ENCODE measurements at places on chromosomes 16 and 17. TPM values are rescaled to one million over a fixed set of nuclear protein-coding genes. Genes with fewer than 3 reads are reported as not detected.

The HBA1 gene
- 48.9 TPM for total RNA-seq

DNA sequence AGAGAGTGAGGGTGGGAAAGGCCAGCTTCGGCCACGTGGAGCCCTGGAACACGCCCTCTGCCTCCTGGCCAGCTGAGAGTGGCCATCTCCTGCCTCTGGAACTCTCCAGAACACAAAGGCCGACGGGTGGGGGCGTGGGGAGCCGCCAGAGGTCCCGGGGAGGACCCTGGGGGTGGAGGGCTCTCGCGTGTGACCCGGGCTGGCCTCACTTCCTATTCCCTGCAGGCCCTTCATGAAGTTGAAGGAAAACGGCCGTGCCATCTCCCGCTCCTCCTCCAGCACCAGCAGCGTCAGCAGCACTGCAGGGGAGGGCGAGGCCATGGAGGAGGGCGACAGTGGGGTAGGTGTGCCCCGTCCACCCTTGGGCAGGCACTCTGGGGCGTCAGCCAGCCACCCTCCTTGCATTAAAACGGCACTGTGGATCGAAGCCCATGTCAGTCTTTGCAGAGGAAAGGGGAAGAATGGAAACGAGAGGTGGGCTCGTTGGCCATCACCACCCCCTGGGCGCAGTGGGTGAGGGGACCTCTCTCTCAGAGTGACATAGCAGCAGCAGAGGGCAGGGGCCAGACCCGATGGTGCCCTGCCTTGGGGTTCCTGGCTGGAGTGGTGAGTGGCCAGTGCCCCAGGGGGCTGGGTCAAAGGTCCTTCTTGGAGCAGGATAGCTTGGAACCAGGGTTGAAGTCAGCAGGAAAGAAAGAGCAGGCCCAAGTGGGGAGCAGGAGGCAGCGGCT, 37.1 kb downstream of the OR1D5 start:
- DNase-seq: no peak

- DNase-seq: no peak
Measured at GRCh38 chr16:57621521-57622271, 6.7 kb upstream of the ADGRG1 start.

DNA sequence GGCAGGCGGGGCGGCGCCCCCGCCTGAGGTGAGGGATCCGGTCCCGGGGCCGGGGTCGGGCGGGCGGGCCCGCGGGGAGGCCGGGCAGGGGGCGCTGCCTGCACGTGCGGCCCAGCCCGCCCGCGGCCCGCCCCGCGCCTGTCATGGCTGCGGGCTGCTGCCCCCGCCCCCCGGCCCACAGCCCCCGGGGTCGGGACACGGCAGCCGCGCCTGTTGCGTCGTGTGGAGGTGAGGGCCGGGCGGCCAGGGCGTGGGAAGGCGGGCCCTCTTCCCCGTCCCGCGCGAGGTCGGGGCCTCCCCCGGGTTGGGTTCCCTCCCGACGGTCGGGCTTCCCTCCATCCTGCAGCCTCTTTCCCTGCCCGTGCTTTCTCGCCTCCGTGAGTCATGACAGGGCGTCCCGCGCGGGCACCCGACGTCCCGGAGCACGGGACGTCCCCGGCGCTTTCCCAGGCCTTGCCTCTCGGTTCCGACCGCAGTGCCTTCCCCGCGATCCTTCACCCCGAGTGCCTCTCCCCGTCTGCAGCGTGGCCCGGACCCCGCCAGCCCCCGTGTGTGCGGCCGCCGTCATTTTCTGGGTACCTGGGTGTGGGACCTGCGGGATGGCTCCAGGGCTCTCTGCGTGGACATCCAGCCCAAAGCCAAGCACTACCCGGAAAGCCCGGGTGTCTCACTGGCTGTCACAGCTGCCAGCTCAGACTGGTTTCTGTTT, 76.7 kb downstream of the CHD9 start:
- DNase-seq: peak; percentile 75

DNA sequence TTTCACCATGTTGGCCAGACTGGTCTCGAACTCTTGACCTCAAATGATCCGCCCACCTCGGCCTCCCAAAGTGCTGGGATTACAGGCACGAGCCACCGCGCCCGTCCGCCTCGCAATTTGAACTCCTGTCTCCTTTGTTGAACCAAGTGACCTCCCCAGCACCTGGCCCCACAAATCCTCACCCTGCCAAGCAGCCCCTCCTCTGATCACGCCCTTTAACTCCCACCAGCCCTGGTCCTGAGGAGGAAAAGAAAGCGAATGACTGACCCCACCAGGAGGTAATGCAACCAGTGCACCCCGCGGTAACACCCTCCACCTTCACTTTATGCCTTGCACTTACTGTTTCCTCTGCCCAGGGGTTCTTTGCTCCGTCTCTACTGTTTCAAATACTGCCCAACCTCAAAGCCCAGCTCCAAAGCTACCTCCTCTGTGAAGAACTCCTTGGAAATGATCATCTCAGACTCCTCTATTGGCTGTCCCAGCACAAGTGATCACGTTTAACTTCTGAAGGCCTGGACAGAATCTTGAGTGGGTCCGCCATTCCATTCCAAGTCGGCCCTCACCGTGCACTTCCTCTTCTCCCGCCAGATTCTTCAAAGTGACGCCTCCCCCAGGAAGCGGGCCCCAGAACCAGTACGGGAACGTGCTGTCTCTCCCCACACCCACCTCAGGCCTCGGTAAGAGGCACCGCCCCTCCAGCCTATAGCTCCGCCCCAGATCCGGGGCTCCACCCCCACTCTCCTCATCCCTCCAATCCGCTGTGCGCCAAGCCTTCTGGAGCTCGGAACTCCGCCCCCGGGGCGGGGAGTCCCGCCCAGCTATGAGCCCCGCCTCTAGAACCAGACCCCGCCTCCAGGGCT, 4.4 kb downstream of the CD19 start:
- DNase-seq: peak; percentile 87

GRCh38 chr17:9001559-9001958, 19.8 kb upstream of the NTN1 start:
- DNase-seq: no peak

DNA sequence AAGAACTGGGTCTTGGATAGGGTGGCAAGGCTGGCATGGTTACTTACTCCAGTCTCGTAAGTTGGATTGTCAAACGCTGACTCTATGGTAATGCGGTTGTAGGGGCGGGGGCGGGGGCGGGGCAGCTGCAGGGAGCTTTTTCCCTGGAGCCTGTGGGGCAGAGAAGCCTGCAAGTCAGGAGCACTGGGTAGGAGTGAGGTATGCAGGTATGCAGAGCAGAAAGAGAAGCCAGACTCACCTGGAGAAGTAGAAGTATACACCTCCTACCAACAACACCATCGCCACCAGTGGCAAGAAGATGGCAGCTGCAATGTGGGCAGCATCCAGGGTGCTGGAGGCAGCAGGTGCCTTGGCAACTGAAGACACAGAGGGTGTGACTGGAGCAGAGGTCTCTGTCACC, 4.8 kb upstream of the PHF12 start:
- no peak for DNase-seq

The RAD51D gene
- total RNA-seq: 6.4 TPM

The OR1D2 gene
- not detected for total RNA-seq

DNA sequence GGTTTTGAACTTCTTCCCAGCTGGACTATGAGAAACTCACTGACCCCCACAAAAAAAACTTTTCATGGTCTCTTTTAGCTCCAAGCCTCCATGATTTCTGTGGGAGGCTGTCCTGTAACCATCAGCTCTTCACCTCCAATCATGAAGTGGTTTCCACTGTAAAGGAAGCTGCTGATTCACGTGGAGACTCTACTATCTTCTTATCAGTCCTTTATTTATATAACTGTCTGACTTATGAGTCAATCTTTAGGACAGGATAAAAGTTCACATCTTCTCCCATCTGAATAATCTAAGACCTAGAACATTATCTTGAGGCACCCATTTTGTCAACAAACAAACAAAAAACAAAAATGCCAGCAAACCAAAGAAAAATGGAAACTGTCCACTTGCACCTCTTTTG, 409.9 kb downstream of the SLC39A11 start:
- DNase-seq: no peak

The SLC47A1 gene
- total RNA-seq: 4.6 TPM

- DNase-seq: peak; percentile 56
Measured at GRCh38 chr17:79691931-79692330, 38.8 kb upstream of the ENPP7 start.

The TMEM238L gene
- total RNA-seq: not detected

DNA sequence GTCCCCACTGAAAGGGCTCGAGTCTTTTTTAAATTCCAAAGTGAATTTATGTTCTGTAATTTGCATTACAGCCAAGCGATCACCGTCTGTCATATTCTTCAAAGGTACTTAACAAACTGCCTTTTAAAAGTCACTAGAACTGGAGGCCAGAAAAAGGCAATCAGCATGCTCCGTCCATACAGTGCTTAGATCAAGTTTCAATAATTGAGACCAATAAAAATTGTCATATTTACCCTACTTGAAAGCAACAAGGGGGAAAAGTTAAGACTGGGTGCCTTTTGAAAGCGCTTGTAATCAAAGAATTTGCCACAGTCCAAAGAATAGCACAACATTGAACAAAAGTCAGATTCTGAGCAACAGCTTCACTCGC, 9.0 kb upstream of the ZFHX3 start:
- DNase-seq: no peak

DNA sequence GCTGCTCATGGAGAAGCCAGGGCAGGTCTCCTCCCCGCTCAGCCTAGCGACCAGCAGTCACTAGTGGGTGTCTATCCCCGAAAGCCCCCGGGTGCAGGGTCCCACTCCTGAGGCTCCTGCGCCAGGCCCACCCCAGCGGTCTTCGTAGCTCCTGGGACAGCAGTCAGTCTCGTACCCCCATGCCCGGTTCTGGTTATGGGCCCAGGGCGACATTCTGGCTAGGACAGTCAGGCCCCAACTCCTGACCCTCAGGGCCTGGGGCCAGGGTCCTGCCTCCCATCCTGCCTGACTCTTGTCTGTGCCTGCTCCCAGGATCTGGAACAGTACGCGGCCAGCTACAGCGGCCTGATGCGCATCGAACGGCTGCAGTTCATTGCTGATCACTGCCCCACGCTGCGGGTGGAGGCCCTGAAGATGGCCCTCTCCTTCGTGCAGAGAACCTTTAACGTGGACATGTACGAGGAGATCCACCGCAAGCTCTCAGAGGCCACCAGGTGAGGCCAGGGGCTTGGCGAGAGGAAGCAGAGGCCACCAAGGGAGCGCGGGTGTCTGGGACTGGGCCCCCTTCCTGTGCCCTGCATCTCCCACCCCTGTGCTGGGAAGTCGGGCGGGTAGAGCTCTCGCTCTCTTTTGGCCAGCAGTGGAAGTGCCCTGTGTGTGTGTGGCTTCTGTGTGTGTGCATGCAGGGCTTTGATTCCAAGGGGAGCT, 2.0 kb downstream of the GPS1 start:
- DNase-seq: peak; percentile 25

GRCh38 chr16:55273959-55274358, 50.0 kb upstream of the IRX6 start:
- no peak for DNase-seq

DNA sequence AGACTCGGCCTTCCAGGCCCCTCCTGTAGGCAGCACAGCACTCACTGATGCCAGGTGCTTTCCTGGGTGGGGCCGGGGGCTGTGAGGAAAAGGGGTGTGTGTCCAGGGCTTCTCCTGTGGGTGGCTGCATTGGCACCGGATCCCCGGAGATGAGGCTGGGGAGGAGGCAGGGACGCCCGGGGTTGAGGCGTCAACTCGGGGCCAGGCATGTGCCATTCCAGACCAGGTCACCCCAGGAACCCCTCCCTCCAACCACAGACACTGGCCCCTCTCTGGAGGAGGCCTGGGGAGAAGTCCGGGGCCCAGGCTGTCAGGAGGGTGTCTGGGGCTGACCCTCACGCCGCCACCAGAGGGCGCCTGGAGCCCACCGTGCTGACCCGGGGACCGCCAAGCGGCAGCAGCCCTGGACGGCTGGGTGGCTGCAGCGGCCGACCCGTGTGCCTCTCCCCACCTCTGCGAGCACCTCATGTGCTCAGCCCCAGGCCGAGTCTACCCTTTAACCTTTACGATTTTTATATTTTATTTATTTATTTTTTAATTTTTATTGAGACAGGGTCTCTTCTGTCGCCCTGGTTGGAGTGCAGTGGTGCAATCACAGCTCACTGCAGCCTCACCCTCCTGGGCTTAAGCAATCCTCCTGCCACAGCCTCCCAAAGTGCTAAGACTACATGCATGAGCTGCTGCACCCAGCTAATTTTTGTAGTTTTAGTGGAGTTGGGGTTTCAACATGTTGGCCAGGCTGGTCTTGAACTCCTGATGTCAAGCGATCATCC, 3.2 kb upstream of the METRN start:
- peak; percentile 90 for DNase-seq

DNA sequence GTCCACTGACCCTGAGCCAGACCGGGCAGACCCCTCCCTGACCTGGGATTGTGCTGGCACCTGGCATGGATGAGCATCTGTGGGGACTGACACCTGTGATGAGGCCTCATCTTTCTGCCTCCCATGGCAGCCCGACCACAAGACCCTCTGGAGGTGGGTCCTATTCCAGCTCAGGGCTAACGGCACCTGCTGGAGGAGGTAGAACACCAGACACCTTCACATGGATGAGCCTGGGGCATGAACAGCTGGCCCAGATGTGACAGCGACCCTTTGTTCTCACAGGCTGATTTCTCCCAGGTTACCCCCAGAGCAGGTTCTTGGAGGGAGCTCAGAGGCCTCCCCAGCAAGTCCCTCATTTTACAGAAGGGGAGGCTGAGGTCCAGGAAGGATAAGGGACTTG, 46.4 kb upstream of the PIK3R6 start:
- DNase-seq: no peak

The KLHL36 gene
- 62.5 TPM for total RNA-seq

- DNase-seq: no peak
Measured at GRCh38 chr16:89845417-89845816, 17.1 kb downstream of the SPIRE2 start.

DNA sequence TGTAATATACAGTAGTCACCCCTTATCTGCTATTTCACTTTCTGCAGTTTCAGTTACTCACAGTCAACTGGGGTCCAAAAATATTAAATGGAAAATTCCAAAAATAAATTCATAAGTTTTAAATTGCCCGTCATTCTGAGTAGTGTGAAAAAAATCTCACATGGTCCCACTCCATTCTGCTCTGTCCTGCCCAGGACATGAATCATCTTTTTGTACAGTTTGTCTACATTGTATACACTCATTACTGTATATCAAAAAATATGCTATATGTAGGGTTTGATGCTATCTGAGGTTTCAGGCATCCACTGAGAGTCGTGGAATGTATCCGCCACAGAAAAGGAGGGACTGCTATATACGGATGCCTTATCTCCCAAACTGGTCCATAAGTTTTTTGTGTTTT, 16.0 kb upstream of the APPBP2 start:
- DNase-seq: no peak

DNA sequence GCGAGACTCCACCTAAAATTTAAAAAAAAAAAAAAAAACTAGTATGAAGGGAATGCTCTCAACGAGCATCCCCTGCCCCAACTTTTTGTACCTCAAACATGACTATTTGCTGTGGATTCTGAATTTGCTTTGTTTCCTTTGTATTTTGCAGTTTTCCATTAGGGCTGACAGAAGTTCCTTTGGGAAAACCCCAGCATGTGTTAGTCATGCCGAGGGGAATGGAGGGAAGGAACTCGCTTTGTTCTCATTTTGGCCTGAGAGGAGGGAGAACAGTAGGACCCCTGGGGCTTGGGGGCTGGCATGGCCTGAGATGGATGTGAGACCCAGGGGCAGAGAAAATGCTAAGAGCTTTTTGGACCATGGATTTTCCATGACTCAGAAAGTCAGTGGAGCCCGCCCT, 20.5 kb downstream of the KRT9 start:
- DNase-seq: no peak

GRCh38 chr16:22945361-22945760, 131.4 kb downstream of the HS3ST2 start:
- DNase-seq: no peak

GRCh38 chr16:81511371-81511770, 66.8 kb downstream of the CMIP start:
- DNase-seq: no peak

All from left ventricle myocardium superior (tissue), 1 donor.